ENCODE measurements at places on chromosomes 3 and 15.

- no peak for DNase-seq
Measured at GRCh38 chr3:156575641-156576040, 20.7 kb upstream of the SSR3 start.

GRCh38 chr15:35458176-35458856, 87.6 kb downstream of the DPH6 start:
- DNase-seq: no peak

- DNase-seq: no peak
Measured at GRCh38 chr15:73717802-73718201, 33.6 kb downstream of the CD276 start.

- DNase-seq: no peak
Measured at GRCh38 chr3:62128051-62128450, 245.3 kb downstream of the FEZF2 start.

DNA sequence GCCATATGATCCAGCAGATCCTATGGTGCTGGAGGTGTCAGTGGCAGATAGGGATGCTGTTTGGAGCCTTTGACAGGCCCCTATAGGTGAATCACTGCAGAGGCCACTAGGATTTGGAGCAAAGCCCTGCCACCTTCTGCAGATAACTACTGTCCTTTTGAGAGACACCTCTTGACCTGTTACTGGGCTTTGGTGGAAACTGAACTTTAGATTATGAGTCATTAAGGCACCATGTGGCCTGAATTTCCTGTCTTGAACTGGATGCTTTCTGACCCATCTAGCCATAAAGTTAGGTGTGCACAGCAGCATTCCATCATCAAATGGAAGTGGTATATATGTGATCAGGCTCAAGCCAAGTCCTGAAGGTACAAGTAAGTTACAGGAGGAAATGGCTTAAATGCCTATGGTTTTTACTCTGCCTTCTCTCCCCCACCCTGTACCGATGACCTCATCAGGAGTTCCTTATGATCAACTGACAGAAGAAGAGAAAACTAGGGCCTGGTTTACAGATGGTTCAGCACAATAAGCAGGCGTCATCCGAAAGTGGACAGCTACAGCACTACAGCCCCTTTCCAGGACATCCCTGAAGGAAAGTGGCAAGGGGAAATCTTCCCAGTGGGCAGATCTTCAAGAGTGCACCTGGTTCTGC, 565.6 kb upstream of the AGTR1 start:
- DNase-seq: no peak

DNA sequence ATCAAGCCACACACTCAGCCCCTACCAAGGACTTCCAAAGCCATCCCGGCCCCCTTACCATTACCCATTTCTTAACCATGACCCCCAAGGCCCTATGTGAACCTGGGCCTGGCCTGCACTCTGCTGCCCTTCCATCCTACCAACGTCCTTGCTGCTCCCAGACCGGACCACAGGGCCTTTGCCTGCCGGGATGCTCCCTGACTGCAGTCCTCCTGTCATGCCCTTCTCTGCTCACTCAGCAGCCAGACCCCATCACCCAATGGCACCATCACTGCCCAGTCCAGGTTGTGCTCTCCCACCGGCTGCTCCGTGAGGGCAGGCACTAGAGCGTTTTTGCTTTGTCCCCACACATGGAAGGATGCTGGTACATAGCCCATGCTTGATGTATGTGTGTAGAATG, 73.7 kb downstream of the OCA2 start:
- DNase-seq: no peak

DNA sequence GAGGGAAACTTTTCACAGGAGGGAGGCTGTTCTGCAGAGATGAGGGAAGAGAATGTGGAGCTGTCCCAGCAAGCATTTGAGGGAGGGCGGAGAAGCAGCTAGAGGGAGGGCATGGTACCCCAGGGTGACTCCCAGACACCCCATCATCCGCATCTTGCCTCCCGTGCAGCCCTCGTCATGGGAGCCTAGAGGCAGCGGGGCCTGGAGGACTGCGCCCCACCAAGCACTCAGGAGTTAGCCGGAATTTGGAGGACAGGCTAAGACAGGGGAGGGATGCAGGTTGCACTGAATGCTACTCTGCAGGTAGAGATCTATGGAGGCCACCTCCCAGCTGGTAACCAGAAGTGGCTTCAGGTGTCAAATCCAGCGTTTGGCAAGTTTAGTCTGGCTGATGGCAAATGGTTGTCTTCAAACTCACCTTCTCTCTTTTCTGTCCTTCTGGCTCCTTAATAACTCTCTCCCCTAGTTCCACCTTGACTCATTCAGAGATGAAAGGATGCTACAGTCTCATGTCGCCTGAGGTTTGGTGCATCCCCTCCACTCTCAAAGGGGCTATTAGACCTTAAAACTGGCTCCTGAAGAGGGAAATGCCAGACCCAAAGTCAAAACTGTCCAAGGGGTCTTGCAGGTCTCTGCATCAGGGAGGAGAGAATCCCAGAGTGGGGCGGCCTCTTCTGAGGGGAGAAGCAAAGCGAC, 155.9 kb upstream of the TLE3 start:
- DNase-seq: no peak

- no peak for DNase-seq
Measured at GRCh38 chr3:42161050-42161935, 70.1 kb downstream of the TRAK1 start.

DNA sequence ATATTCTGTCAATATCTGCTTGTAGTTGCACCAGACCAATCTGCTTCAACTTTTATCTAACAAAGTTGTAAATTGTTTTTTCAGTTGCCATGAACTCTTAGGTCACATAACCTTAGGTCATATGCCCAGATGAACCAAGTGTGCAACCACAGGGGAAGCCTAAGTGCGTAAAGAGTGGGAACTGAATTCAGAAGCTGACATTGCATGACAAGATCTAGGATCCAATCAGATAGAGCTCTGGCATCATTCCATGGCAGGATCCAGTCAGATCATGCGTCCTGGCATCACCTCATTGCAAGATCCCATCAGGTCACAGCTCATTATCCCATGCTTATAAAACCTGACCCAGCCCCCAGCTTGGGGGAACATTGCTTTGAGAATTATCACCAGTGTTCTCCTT, 18.9 kb upstream of the IFT57 start:
- no peak for DNase-seq

DNA sequence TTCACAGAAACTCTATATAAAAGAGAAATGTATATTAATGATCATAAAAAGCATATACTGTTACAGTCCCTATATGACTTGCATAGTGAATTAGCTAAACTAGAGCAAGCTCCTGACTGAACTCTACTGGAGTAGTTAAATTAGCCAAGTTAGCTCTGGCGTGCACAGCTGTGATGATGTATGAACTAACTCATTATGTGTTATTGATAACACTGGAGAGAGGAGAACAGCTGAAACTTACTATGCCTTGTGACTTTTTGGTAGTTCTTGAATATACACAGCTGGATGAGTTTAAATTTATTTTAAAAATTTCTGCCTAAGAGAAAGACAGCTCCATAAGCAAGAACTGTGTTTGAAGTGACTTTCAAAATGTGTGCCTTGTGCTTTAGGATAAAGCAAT, 8.1 kb downstream of the TIPARP start:
- DNase-seq: no peak

DNA sequence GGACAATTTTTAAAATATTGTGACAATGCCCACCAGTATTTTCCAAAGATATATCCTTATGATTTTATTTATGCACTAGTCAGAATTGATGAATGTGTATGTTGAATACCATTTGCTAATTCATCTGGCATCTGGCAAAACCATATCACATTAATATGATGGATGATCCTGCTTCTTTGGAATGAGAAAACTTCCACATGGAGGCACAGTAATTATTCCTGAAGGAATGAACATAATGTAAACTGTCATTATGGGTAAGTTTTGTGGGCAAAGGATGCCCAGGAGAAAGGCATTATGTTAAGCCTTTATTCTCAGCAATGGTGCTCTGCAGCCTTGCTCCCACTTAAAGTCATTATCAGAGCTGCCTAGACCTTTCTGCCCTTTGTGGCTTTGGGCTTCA, 113.0 kb upstream of the MME start:
- DNase-seq: no peak

GRCh38 chr15:32091505-32092380, 61.4 kb downstream of the CHRNA7 start:
- DNase-seq: no peak
